ELF-1 (cell line): ENCODE measurements at places on chromosomes 12 and 14.
A peak's percentile ranks its signal among the peaks of the same experiment; 100 is the strongest.

DNA sequence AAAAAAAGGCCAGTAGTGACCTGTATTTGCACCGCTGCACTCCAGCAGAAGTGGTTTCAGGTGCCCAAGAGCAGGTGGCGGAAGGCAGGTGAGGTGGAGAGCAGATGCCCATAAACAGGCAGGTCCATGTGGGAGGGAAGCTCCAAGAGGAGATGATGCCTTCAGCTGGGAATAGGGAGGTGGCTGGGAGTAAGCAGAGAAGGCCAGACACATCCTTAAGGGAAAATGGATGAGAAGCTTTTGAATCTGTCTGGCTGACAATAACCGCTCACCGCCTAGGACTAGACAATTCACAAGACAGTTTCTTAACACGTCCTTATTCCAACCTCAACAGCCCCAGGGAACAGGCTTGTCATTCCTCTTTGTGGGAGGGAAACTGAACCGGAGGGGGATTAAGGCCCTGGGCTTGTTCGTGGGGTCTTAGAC lies 43.9 kb upstream of the PLEKHG6 start:
- peak; percentile 32 for DNase-seq

- DNase-seq: no peak
Measured at GRCh38 chr12:126591533-126591932, 1526.3 kb downstream of the AACS start.

- DNase-seq: no peak
Measured at GRCh38 chr12:81337886-81338285, 260.0 kb downstream of the ACSS3 start.

- DNase-seq: no peak
Measured at GRCh38 chr14:71533390-71533789, 398.8 kb upstream of the RGS6 start.

- no peak for DNase-seq
Measured at GRCh38 chr12:95412482-95413311, 61.3 kb upstream of the METAP2 start.

- DNase-seq: no peak
Measured at GRCh38 chr14:72613975-72614319, 280.0 kb downstream of the DPF3 start.

DNA sequence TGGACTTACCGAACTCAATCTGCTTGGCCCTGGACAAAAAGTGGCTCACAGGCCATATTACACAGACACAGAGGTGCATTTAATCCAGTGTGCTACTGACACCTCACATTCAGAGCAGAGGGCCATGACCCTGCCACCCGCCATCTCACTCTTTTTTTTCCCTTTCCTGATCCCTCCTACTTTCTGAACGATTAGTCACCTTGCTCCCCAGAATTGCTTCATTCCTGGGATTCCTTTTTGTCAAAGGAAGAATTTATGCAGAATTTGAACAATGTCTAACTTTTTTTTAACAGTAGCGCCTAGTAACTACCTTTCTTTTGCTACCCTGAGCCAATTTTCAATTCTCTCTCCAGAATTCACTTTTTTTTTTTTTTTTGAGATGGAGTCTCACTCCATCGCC lies 4.6 kb downstream of the PKP2 start:
- peak; percentile 72 for DNase-seq

DNA sequence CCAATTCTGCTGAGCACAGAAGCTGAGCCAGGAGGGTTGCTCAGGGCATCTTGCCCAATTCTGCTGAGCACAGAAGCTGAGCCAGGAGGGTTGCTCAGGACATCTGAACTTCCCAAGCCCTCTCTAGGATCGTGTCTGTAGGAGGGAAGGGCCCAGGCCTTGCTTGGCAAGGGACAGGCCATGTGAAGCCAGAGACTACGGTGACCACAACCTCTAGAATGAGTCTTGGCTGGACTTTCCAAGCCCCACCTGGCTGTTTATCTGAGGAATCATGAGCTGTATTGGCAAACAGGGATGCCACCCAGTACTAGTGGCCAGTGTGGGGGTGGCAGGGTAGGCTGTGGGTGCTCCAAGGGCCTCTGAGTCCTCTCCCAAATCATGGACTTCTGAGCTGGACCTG lies 7.7 kb upstream of the SERPINA6 start:
- DNase-seq: no peak

- DNase-seq: peak; percentile 19
Measured at GRCh38 chr12:3421191-3421978, 69.6 kb upstream of the PRMT8 start.

DNA sequence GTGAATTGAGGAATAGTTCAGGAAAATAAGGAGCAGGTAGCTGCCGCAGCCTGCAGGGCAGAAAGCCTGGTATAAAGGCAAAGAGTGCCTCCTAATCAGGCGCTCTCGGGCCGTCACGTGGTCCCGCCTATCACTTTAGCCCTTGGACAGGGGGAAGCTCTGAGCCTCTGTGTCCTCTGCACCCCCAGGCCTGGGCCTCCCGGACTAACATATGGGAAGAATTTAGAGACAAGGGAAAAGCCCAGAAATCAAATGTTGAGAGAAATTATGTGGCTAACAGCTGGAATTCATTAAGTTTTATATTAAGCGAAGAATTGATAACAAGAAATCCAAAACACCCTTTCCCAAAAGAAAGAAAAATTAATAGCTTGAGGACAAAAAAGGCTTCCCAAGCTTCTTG lies 417.7 kb downstream of the ATP23 start:
- DNase-seq: no peak

- DNase-seq: no peak
Measured at GRCh38 chr12:68356060-68356695, 24.0 kb upstream of the MDM1 start.

GRCh38 chr14:92659765-92660561 lies 88.5 kb downstream of the LGMN start:
- DNase-seq: no peak

GRCh38 chr12:70236990-70237389 lies 6.2 kb upstream of the CNOT2 start:
- DNase-seq: peak; percentile 15

- DNase-seq: no peak
Measured at GRCh38 chr12:62127516-62127915, 132.7 kb upstream of the USP15 start.

DNA sequence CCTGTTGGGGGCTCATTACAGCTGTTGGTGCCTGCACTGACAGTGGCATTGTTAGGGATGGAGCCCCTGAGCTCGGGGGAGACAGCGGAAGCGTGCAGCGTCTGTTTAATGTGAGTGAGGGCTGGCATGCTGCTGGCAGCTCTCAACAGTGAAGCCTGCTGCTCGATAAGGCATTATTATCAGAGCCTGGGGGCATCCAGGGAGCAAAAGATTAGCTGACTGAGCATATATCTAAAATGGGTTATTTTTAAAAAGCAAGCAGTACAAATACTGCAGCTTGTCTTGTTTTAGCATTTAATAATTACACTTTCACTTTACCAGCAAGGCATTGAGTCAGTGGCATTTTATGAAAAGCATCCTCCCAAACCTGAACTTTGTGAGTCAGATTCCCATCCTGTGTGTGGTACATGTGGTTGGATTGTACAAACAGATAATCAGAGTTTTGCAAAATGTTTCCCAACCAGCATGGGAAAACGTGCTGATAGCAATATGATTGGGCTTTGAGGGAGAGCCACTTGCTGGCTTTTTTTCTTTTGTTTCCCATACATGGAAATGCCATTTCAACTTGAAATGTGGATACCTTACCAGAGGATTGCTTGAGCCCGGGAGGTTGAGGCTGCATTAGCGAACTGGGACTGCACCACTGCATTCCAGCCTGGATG lies 150.8 kb downstream of the PRKCH start:
- DNase-seq: no peak

GRCh38 chr12:95473231-95473883 lies 595 bp upstream of the METAP2 start:
- DNase-seq: no peak

DNA sequence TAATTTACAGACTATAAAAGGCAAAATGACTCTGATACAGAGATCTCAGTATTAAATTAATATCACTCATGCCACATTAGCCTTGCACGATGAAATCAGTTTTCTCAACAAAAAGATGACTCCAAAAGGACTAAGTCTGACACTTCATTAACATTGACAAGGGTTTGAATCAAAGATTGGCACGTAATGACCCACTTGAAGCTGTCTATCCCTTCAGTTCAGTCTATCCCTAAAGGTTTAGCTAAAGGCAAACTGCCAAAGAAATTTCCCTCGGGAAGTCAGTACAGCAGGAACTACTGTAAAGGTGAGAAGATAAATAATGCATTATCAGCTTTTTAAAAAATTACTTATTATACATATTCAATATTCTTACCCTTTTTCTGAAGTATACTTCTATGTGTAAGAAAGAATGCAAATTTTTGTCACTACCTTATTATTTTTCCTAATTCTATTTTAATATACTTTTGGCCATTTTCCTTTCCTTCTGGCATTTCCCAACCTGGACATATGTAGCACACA lies 127.1 kb downstream of the NELL2 start:
- DNase-seq: no peak

DNA sequence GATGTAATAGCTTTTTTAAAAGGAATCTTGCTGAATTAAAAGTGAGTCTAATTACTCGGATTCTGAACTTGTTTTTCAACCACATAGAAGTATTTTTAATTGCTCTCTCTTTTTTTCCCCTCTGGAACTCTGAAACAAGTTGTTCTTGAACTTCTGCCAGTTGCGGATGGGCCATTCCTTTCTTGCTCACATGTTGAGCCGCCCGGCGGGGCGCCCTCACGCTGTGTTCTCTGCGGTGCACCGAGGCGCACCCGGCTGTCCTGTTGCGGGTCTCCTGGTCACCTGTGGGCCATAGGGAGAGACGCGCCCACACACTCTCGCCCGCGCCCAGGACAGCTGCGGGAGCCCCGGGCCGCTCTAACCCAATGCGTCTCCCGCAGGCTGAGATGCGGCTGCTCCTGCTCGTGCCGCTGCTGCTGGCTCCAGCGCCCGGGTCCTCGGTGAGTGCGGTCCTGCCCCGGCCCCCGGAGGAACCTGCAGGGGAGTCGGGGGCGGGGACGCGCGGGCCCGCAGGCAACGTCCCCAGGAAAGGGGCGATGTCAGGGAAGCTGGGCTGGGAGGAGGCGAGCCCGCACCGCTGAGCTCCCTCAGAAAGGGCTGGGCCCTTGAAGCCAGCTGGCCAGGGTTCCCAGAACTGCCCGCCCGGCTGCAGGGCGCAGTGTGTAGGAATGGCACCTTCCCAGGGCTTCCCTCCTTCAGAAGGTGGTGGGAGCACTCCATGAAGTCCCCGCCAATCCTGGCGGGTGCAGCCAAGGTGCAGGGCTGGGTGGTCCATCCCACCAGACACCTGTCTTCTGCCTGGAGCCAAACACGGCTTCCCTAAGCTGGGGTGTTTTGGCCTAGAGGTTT lies 2.3 kb downstream of the PAPLN start:
- DNase-seq: peak; percentile 60

GRCh38 chr12:60710246-60710645 lies 1114.4 kb downstream of the SLC16A7 start:
- no peak for DNase-seq

- no peak for DNase-seq
Measured at GRCh38 chr12:1716911-1717310, 26.0 kb downstream of the ADIPOR2 start.

GRCh38 chr14:106509807-106510206 lies 983.4 kb downstream of the TMEM121 start:
- no peak for DNase-seq

- no peak for DNase-seq
Measured at GRCh38 chr14:67411820-67412421, at the start of gene PLEK2. Gene PLEK2 (minus strand): TSS chr14:67412165. CDS start chr14:67412059, 106 bp downstream.
